ENCODE measurements at places on chromosomes 6 and 20.

- DNase-seq = no peak
These were observed 147.8 kb upstream of the EPHA7 start for GRCh38 chr6:93567164-93567563.

GRCh38 chr6:41258196-41258493 lies 28.3 kb downstream of the TREM1 start:
- DNase-seq = no peak

- no peak for DNase-seq
These were observed 56.7 kb downstream of the FAM120B start for GRCh38 chr6:170363255-170363654.

- peak; percentile 27 for DNase-seq
These were observed 133.1 kb upstream of the FOXA2 start for GRCh38 chr20:22717466-22717865.

DNA sequence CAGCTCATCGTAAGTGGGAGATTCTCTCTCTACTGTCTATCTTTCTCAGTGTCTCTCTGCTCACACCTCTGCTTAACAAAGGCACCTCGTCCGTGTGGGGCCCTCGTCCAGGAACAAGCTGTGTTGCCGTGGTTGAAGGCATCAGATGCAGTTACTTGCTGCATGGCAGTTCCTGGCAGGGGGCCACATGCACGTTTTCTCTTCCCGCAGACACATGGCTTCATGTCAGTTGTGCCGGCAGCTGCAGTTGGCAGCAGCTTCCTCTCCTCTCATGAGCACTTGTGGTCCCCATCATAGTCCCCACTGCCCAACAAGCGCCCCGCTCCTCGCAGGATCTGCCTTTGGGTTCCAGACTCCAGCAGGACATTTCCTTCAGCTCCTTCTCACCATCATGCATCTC lies 7.1 kb upstream of the AFDN start:
- DNase-seq = no peak

- no peak for DNase-seq
These were observed 564.8 kb upstream of the CDH4 start for GRCh38 chr20:60687213-60687612.

GRCh38 chr6:68738039-68738438 lies 103.0 kb downstream of the ADGRB3 start:
- no peak for DNase-seq

DNA sequence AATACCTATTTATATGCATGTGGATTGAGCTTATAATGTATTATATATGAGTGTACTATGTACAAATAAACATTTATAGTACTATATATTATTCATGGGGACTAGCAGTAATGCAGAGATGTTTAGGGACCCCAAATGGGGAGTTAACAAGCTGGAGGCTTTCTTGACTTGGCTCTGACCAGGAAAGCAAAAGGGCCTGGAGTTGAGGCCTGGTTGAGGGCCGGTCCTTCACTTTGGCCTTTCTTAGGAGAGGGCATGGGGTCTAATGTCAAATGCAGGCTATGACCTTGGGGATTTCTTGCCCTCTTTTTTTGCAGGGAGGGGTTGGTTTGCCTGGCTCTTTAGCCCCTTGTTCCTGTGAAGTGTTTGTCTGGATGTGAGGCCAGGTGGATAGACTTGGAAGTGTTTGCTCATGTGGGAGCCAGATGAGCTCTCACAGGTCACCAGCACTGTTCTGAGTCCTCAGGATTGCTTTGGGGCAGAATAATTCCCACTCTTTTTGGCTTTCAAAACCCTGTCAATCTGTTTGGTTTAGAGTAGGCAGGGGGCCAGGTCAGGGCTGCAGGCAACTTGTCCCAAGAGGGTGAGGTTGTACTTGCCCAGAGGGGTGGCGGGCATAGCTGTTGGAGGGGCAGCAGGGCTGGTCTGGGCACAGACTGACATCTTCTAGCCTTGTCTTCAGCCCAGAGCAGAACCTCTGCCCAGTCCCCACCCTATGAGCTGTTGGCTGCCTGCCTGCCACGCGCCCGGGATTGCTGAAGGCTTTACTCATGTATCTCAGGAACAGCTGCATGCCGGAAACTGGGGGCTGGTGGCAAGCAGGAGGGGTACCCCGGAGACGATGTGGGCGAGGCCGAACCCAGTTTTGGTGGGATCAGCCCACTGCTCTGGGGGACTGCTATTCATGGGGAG lies 14.6 kb downstream of the TJAP1 start:
- no peak for DNase-seq

GRCh38 chr20:43188861-43189553 lies 699 bp downstream of the PTPRT start:
- DNase-seq = peak; percentile 26

GRCh38 chr20:24781418-24781980 lies 167.6 kb upstream of the CST7 start:
- peak; percentile 45 for DNase-seq

GRCh38 chr6:111817451-111818120 lies 55.7 kb downstream of the FYN start:
- no peak for DNase-seq

- no peak for DNase-seq
These were observed 25.2 kb downstream of the FBXO30 start for GRCh38 chr6:145789443-145789842.

GRCh38 chr6:125985522-125985921 lies 818 bp upstream of the TRMT11 start:
- no peak for DNase-seq

DNA sequence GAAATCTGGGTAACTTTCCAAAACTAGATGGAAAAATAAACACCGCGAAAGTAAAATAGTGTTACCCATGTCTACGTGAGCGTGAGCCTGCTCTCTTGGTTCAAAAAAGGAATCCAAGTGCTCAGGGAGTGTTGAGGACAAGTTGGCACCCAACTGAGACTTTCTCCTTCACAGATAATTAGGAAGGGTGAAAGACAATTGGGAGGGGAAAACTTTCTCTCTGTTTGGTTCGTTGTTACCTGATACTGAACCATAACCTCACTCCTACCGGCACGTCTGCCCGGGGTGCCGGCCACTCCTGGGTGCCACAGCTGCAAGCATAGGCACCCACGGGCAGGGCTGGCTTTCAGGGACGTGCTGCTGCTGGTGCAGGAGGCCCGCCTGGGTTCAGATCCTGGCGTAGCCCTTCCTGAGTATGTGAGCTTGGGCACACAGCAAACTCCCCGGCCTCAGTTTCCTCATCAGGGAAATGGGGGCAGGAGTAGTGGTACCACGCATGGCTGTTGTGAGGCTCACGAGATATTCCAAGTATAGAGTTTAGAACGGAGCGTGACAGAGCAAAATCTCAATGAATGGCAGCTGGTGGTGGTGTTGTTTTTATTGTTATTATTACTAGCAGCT lies 38.2 kb upstream of the PMEPA1 start:
- DNase-seq = no peak

GRCh38 chr6:111591370-111591900 lies 14.2 kb downstream of the TRAF3IP2 start:
- peak; percentile 20 for DNase-seq

- DNase-seq = no peak
These were observed 154.2 kb upstream of the MLN start for GRCh38 chr6:33957892-33958525.

DNA sequence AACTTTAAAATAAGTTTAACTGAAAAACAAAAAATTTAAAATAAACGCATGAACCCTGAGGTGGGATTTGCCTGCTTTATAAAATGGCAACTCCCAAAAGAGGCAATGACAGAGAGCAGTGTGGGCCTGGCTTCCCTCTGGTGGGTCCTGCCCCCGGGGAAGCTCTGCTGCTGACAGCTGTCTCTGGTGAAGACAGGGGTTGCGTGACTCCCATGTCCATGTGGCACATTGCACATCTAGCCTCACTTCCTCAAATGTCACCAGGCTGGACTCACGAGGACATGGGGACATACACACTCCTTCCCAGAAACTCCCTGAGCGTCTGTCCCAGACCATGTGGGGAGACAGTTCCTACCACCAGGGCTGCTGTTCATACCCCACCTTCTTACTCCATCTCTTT lies 66.2 kb downstream of the ABHD12 start:
- no peak for DNase-seq

DNA sequence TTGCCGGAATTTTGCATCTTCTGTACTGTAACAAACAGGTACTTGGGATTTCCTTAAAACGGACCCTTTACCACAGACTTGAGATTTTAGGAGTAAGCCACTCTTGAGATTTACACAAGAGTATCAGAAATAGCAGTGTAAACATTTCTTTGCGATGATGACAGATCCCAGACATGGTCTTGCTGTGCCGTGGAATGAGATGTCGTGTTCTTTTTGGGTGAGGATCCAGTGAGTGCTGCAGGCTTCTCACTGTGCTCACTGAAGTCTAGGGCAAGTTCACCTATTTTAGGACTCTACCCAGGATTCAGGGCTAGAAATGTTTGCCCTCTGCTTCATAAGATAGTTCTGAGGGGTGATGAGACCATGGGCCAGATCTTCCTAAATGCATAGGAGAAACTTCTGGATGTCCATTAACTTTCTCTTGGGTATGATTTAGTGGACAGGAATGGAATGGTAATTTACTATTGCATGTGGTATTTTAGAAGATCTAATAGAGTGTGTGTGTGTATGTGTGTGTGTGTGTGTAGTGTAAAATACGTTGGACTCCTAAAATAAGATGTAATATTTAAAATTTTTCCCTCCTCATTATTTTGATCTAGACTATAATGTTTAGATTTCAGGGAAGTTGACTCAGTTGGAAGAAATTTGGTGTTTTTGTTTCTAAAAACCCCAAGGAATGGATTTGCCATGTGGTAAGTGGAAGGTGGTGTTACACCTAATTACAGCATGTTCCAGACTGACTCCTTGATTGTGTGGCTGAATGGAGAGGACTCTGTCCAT lies 8.5 kb downstream of the LRRC1 start:
- DNase-seq = no peak

- no peak for DNase-seq
These were observed 261.6 kb upstream of the FERMT1 start for GRCh38 chr20:6384380-6384779.

DNA sequence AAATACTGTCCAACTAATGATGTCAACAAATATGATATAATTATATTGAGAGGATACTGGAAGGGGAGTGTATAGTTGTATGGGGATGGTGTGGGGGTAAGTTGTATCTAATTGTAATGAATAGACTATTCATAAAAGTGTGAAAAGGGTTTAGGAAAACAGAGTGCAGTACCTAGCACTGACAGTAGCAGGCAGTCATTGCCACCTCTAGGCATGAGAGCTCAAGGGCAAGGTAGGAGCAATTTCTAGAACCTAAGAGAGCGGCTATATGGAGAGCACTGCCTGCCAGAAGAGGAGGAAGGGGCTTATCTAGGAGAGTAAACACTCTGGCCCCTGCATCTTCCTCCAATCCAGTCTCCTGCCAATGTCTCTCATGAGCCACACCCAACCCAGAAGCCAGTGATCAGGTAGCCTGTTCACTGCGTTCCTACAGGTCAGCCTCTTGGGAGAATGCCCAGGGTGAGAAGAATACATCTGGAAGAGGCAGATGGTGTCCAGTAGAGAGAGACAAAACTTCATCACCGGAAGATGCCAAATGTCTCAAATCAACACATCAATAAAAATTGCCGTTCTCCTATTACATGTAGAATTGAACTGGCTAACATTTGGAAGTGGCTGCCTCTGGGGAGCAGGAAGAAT lies 200.0 kb downstream of the LY86 start:
- no peak for DNase-seq

DNA sequence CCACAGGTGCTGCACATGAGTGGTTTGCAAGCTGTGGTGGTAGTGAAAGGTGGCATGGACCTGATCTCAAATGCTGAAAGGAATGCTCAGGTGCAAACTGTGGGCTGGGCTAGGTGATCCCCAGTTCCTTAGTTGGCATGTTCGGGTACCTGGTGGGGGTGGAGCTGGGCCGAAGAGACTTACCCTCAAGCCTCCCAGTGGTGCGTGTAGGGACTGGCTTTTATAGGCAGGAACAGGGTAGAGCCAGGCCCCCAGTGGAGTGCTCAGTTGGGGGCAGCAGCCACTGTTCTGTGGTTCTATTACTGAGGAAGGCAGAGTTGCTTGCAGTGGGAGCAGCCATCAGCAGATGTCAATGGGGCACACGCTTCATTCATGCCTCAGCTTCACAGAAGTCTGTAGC lies 399.8 kb downstream of the HTR1B start:
- no peak for DNase-seq

DNA sequence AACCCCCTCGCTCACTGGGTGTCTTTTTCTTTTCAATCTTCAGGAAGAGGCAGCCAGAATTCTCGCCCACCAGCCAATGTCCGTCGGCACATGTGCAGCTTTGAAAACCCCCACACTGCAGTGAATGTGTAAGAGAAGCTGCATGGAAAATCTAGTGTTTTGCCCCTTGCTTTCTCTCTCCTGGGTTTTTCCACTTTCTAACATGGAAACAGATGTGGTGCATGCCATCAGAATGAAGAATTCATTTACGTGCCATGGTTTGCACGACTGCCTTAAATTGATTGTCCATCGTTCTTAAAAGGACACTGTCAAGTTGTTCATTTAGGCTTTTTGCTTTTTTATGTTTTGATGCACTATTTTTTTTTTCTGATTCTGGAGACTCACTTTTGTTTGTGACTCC lies 117.1 kb upstream of the RAB32 start:
- DNase-seq = no peak

DNA sequence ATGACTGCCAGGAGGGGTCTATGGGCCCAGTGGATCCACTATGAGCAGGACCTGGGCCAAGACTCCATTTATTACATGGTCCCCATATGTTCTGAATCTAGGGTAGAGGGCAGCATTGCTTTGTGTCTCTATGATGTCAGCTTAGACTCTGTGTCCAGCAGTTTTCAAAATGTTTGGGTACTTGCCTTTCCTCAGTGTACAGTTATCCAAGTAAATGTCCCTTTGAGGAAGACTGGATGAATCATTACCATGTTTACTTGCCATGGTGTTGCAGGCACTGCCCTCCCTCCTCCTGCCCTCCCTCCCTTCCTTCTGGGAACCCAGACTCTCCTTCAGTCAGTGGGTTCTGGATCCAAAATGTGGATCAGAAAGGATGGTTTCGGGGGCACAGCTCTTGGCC lies 108.6 kb downstream of the NRN1 start:
- DNase-seq = no peak

- no peak for DNase-seq
These were observed 34.4 kb upstream of the ARHGAP18 start for GRCh38 chr6:129744201-129744879.

DNA sequence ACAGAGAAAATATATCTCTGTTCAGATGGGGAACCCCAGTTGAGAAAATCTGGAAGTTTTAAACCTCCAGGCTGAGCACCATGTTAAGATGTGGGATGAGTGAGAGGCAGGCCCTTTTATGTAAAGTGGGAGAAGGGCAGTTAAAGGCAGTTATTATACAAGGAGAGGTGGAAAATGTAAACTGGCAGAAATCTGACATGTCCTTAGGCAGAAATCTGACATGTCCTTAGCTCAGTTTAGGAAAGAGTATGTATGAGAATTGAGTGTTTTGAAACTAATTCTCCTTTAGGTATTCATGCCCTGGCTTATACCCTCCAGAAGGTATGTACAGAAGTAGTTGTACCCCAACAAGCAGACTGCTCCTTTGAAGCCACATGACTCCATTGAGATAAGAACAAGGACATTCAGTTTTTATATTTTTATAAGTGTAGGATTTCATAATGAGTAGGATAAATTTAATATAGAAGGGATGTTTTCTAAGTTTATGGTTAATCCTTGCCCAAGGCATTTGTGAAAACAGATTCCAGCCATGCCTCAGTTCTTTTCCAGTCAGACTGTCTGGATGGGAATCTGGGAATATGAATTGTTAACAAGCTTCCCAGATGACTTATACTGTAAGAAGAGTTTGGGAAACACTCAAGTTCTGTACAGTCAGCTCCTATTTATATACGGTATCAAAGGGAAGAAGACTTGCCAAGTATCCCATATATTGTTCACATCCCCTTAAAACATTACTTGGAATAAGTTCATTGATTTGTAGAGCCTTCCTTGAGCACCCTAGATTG lies 87.7 kb downstream of the SCAND1 start:
- no peak for DNase-seq

GRCh38 chr6:121405306-121405705 lies 30.1 kb upstream of the GJA1 start:
- DNase-seq = peak; percentile 20
